Femur (tissue), 1 donor: ENCODE measurements at places on chromosomes 6 and 20.

- no peak for DNase-seq
Measured at GRCh38 chr6:110625883-110626282, 149.5 kb upstream of the SLC22A16 start.

DNA sequence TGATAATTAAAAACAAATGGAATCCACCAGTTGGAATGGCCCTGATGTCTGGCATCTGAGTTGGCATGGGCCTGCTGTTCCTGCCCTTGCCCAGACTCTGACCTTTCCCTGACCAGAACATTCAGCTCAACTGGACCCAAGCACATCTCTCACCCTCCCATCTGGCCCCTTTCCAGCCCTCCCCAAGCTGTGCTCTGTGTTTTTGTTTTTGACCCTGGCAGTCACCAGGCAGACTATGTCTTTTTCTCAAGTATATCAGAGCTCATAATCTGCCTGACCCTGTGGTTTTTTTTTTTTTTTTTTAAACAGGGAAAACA is 117.6 kb downstream of the TRDN start:
- DNase-seq, result peak; percentile 33

GRCh38 chr6:85124472-85125354 is 325.2 kb upstream of the NT5E start:
- no peak for DNase-seq

- DNase-seq, result no peak
Measured at GRCh38 chr20:64038224-64038564, 2.2 kb downstream of the C20orf204 start.

- DNase-seq, result no peak
Measured at GRCh38 chr6:149935246-149935645, 6.6 kb upstream of the ULBP2 start.

DNA sequence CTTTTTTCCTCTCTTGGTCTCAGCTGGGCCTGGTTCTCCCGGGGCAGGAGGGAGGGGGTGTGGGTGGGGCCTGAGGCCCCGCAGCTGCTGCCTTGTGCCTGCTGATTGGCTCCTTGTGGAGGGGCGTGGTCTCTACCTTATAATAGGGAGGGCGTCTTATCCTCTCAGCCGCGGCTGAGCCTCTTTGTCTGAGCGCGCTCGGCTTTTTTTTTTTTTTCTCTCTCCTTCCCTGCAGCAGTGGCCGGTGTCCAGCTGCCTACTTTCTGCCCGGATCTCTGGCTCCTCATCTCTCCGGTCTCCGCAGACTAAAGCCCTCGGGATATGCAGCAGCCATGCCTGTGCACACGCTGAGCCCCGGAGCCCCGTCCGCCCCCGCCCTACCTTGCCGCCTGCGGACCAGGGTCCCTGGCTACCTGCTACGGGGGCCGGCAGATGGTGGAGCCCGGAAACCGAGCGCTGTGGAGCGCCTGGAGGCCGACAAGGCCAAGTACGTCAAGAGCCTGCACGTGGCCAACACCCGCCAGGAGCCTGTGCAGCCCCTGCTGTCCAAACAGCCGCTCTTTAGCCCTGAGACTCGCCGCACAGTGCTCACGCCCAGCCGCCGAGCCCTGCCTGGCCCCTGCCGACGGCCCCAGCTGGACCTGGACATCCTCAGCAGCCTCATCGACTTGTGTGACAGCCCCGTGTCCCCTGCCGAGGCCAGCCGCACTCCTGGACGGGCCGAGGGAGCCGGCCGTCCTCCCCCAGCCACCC is 11.1 kb downstream of the FAM110A start:
- peak; percentile 90 for DNase-seq

DNA sequence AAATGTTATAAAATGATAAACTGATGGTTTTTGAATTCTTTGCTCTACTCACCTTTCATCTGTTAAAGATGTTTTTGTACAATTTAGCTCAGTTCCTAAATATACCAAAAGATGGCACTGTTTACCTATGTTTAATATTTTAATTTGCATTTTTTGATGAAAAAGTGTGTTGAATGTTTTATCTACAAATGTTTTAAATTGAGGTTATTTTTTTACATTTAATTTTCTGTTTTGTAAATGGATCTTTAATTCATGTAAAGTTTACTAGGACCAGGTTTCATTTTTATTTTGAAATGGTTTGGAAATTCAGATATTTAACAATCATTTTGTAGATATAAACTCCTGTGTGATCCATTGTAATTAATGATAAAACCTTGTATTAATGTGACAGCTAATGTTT is 30.0 kb downstream of the CDKAL1 start:
- no peak for DNase-seq

- DNase-seq, result peak; percentile 22
Measured at GRCh38 chr6:151805286-151805840, 2.1 kb upstream of the ESR1 start.

DNA sequence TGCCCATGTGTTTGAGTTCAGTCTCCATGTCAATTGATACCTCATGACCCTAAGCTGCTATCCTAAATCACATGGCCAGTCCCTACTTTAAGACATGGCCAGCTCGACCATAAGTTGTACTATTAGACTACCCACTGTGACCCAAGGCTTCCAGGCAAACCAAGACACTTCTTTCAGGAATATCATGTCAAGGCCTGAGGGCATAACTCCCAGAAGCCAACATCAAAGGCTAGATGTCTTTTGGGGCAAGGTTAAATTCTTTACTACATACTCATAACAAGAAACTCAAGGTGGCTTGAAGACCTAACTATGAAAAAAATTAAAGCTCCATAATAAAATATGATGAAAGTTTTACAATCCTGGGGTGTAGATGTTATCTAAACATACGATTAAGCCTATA is 228.3 kb upstream of the PRND start:
- DNase-seq, result no peak

- DNase-seq, result no peak
Measured at GRCh38 chr20:21387528-21387927, 9.8 kb downstream of the NKX2-4 start.

DNA sequence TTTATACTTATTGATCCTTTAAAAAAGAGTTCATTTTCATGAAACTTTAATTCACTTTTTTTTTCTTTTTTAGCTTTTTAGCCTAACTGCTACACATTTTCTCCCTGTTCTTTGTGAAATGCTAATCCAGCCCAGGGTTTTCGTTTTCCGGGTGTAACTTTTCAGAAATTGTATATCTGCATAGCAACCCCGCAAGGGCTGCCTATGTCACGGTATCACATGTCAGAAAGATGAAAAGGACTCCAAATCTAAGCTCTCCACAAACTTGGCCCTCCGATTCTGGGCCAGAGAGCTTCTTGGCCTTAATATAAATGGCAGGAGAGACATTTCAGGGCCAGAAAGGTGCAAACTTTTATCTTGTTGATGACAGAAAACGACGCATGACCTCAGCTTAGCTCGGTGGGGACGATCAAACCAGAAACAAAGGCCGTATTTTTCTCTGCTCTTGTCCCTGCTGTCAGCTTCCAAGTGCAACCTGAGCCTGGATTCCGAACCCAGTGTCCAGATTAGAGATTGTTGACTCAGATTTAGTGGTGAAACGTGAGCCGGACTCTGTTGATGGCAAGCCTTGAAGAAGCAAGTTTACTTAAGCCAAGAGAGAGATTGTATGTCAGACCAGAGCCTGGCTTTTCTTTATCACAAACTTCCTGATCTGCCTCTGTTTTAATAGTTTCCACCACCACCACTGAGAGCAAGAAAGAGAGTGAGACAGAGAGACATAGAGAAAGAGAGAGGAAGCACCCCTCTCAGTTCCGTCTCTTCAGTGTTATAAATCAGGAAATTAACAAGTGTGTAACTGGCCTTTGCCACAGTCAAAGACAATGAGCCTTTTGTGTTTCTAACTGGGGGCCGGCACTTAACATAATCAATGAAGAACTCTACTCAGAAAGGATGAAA is 157.8 kb downstream of the SCML4 start:
- DNase-seq, result no peak

DNA sequence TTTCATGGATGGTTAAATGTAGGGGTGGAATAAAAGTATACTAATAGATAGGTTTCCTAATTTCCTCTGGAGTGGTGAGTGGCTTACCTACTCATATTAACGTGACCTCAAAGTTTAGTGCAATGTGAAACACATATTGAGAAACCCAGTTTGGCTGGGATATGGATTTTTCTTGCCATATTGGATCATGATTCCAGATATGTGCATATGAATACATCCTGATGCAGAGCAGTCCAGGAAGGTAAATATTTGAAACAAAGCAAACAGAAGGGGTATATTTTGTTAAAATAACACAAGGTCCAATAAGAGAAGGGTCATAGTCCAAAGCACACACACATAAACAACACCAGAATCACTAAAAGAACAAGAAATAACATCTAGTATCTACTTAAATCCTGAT is 608.1 kb downstream of the PKHD1 start:
- DNase-seq, result no peak

DNA sequence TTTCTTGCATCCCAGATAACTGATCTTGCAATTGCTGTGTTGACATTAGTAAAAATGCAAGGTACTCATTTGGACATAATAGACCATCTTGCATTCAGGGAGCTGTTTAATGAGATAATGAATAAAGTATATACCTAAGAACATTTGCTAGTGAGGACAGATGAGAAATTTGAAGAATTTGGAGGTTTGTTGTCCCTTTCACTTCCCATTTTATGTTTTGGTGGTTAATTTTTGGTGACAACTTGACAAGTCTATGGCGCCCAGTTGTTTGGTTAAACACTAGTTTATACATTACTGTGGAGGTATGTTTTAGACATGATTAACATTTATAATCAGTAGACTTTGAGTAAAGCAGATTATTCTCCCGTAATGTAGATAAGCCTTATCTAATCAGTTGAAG is 300.2 kb upstream of the SYNCRIP start:
- no peak for DNase-seq

DNA sequence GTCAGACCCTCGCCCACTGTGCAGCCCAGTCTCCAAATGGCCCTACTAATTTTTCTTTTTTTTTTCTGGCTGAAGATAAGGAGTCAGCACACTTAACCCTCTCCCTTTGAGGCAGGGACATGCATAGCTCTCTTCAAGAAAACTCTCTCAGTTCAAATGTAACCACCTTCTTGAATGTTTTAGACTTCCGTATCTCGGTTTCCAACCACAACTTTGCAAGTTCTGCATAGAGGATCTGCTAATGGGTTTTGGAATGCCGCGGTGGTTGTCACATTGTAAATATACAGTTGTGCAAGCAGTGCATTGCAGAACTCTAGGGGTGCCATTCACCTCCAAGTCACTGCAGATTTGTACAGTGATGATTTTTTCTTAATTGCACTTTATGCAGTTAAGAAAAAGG is 59.4 kb upstream of the SLC35B3 start:
- DNase-seq, result no peak

GRCh38 chr20:36808317-36809257 is 35.0 kb upstream of the DSN1 start:
- DNase-seq, result no peak

- DNase-seq, result no peak
Measured at GRCh38 chr20:10492844-10493243, 57.7 kb downstream of the SLX4IP start.

GRCh38 chr6:169807229-169807628 is 55.8 kb downstream of the ERMARD start:
- no peak for DNase-seq

- no peak for DNase-seq
Measured at GRCh38 chr6:42688281-42688680, 34.1 kb downstream of the PRPH2 start.

DNA sequence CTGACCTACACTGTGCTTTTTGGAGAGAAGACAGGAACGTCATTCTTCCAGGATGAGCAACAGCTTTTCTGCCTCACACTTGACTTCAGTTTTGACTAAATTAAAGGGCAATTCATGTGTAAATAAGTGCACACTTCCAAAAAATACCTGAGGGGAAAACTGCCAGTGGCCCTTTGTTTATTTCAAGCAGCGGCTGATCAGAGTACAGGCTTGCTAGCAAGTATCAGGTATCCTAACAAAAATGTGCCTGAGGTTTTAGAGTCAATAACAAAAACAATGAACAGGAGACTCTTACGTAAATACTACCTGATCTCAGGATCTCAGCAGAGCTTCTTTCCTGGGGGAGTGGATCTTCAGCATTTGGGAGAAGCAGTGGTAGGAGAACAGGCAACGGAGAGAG is 12.4 kb downstream of the LY86 start:
- no peak for DNase-seq

GRCh38 chr6:95819461-95819860 is 196.3 kb upstream of the FUT9 start:
- DNase-seq, result no peak

- DNase-seq, result peak; percentile 86
Measured at GRCh38 chr6:157823001-157823527, at the start of gene SNX9. TSS of gene SNX9 (plus strand) at chr6:157823246. CDS start at chr6:157823435, 189 bp downstream.

DNA sequence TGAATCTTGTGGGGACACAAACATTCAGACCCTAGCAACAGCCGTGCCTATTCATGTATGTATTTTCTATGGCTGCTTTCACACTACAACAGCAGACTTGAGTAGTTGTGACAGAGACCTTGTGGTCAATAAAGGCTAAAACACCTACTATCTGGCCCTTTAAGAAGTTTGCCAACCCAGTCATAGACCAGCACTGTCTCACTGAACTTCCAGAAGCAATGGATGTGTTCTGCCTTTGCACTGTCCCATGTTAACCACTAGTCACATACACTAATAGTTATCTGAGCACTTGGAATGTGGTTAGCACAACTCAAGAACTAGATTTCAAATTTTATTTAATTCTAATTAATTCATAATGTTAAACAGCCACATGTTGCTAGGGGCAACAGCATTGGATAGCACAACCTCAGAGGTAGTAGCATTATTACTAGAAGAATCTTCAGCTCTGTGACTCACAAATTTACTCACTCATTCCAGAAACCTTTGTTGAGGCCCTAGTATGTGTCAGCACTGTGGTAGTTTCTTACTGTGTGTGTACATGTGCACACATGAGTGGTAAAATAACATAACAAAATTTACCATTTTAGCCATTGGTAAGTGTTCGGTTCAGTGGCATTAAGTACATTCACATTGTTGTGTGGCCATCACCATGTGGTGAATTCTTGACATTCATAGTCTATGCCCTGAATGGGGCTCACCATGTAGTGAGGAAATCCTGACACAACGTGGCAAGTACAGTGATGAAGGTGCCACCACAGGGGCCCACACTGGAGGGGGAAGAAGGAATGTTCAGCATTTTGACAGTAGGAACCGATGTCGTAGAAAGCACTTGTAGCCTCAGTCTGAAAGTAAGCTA is 107.3 kb downstream of the CEP57L1 start:
- no peak for DNase-seq

DNA sequence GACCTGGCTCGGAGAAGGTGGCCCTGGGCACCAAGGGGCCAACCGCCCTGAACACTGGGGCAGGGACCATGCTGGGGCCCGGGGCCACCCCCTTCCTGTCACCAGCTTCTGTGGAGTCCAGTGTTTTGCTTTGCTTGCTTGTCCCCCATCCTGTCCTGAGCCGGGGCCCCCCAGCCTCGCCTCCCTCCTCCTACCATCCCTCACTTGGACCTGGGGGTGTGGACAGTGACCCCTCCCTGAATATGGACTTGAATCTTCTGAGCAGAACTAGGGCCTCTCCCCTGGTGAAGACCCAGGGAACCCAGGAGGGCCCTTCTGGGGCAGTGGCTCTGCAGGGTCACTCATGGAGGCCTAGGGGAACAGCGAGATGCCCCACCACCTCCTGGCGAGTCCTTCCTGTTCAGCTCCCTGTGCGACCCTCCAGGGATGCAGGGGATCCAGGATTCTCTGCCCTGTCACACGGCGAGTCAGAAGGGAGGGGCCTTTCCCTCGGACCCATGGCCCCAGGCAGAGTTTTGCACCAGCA is 41.6 kb downstream of the VSTM2L start:
- DNase-seq, result peak; percentile 10
